Right cardiac atrium (tissue), 5 donors: ENCODE measurements at places on chromosomes 12 and 14. TPM values are rescaled to one million over a fixed set of nuclear protein-coding genes. Genes with fewer than 3 reads are reported as not detected.

- peak; percentile 91 for DNase-seq
Observed at GRCh38 chr12:85836197-85837090, at the start of gene RASSF9. RASSF9 (minus strand) TSS chr12:85836409; CDS start chr12:85836201, 208 bp downstream.

GRCh38 chr14:71632440-71632946, 299.7 kb upstream of the RGS6 start:
- no peak for DNase-seq

DNA sequence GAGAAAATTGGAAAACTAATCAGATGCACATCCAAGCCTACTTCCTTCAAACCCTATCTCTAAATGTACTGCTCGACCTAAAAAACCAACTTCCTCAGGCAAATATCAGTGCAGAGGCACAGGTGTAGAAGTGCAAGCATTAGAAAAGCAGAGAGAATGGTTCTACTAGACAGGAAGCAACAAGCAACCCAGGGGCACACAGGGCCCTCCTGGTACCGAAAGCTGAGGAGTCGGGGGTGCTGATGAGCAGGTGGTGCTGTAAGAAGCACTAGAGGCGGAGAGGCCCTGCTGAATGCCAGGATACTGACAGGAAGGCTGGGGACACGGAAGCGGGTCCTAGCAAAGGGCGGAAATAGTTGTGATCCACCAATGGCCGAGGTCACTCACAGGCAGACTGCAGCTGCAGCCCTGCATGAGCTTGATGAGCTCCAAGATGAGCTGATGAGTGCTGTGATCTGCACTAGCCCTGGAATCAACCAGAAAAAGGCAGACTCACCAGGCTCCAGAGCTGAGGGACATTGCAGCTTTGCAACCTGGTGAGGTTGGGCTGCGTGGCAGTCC, 85.9 kb downstream of the TTC7B start:
- DNase-seq: no peak

DNA sequence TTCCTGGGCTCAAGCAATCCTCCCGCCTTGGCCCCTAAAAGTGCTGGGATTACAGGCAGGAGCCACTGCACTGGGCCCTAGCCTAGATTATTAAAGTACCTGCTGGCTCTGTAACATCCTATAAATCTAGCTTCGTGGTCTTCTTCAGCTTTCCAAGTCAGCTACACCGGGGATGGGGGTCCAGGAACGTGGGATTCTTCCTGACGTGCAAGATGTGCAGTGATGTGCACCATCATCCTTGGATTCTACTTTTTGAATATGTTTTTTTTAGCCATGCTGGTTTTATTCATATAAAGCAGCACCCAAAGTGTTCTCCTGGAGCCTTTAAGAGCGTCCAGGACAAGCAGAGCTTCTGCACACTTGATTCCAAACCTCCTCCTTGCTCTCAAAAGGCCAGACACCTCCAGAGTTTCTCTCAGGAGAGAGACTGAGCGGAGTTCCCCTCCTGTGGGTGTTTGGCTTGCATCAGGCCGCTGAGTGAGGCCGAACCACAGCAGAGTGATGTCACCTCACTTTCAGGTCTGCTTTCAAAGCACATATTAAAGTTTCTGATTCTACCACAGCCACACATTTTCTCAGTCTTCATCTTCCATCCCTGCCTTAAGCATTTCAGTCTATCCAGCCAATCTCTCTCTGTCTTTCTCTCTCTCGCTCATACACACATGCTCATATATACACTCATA, 33.4 kb downstream of the VCPKMT start:
- DNase-seq: no peak

- no peak for DNase-seq
Observed at GRCh38 chr12:57262126-57262822, 11.3 kb upstream of the STAC3 start.

DNA sequence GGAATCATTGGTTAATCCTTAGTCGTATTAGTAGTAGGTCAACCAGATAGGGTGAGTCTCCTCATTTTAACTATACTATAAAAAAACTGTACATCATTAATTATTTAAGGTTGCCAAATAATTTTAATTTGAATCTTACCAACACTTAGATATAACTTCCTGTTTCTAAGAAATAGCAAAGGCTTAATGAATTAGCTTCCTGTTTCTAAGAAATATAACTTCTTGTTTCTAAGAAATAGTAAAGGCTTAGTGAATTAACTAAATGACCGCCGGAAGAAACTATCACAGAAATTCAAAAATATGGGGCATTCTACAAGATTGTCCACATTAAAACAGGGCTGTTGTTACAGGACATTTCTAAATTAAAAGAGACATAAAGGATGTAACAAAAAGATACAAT, 392.9 kb upstream of the FOXG1 start:
- DNase-seq: no peak

- no peak for DNase-seq
Observed at GRCh38 chr14:66032800-66033199, 453.4 kb upstream of the CCDC196 start.

DNA sequence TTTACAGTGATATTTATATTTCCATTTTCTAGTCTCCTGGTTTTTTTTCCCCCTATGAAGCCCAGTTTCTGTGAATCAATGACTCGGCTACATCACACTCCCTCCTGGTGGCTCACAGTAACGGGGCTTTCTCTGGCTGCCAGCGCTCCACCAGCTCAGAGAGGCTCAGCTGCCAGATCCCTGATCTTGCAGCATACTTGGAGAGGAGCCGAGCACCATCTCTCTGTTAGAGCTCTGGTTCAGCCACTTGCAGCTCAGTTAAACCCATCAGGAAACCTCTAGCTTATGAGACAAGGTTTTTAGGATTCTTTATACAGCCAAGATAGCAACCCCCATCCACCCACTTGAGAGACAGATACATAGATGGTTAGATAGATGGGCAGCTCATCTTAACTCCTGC, 74.6 kb downstream of the CIT start:
- peak; percentile 82 for DNase-seq

GRCh38 chr12:106705971-106706370, 68.5 kb upstream of the RIC8B start:
- no peak for DNase-seq

PTGDR gene
- total RNA-seq: 0.29 TPM

ARMH4 gene
- total RNA-seq: 8.0 TPM

MAP1LC3B2 gene
- 2.0 TPM for total RNA-seq

FAM90A1 gene
- 0.15 TPM for total RNA-seq
